ENCODE measurements at places on chromosomes 5 and 9. TPM values are rescaled to one million over a fixed set of nuclear protein-coding genes. Genes with fewer than 3 reads are reported as not detected.

Gene IQGAP2
- 20.7 TPM for total RNA-seq

Gene ABO
- 0.14 TPM for total RNA-seq

Gene RNF208
- 0.09 TPM for total RNA-seq

Gene CARD9
- total RNA-seq: 2.8 TPM

Gene ARHGEF37
- total RNA-seq: 1.1 TPM

DNA sequence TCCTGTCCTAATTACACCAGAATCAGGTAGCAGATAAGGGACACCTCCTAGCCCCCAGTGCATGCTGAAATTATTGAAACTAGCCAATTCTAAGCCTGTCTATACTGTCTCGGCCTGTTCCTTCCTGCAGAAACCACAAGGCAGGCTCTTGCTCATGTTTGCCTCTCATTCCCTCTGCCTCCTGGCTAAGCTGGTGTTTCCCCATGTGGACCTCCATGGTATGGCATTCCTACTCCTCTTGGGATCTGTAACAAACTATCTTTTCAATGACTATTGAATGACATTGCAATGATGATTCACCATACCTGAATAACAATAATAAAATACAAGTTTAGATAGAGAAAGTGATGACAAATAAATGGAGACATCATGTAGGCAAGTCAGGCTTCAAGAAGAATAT lies 35.6 kb upstream of the ADAMTS16 start:
- H3K27me3 ChIP-seq: no peaks in the 10 kb centered on the region
- DNase-seq: no peak
- H3K4me3 ChIP-seq: no peak overlapping the region

GRCh38 chr9:136858844-136859757 lies 7.0 kb downstream of the MAMDC4 start:
- peaks cover under 1% of the 10 kb centered on the region for H3K4me1 ChIP-seq
- no peak overlapping the region for H3K4me3 ChIP-seq
- peaks cover 38% of the 10 kb centered on the region for H3K36me3 ChIP-seq
- DNase-seq: no peak

- no peaks in the 10 kb centered on the region for H3K36me3 ChIP-seq
- no peaks in the 10 kb centered on the region for H3K27me3 ChIP-seq
- peak overlapping the region; percentile 9 for H3K4me3 ChIP-seq
- peak overlapping the region; percentile 8 for H3K27ac ChIP-seq
- H3K4me1 ChIP-seq: peaks cover 21% of the 10 kb centered on the region
These were observed 15.2 kb upstream of the NEK6 start for GRCh38 chr9:124242331-124243194.

- no peaks in the 10 kb centered on the region for H3K36me3 ChIP-seq
- no peaks in the 10 kb centered on the region for H3K27me3 ChIP-seq
- H3K4me3 ChIP-seq: no peak overlapping the region
- H3K4me1 ChIP-seq: no peaks in the 10 kb centered on the region
These were observed 266.6 kb upstream of the DAP start for GRCh38 chr5:11027660-11028059.

DNA sequence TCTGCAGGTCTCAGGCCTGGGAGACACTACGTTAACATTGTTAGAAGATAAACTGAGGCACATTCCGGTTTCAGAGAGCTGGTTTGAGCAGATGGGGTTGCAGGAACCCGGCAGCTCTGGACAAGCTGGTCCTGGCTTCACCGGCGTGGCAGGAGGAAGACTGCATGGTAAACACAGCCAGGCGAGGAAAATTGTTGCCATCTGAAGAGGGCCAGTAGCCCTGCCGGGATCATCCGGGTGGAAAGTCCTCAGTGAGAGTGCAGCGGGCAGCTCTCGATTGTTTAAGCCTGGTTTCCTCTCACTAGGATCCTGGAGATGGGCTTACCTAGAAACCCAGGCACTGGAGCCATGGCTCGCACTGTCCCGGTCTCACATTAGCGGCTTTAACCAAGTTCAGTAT lies 226.9 kb downstream of the IRX2 start:
- H3K4me3 ChIP-seq: no peak overlapping the region
- no peaks in the 10 kb centered on the region for H3K27me3 ChIP-seq
- no peaks in the 10 kb centered on the region for H3K4me1 ChIP-seq
- no peaks in the 10 kb centered on the region for H3K36me3 ChIP-seq
- no peak overlapping the region for H3K27ac ChIP-seq
- no peak for DNase-seq

Data from thymus (tissue), 14 donors.